ENCODE measurements at places on chromosomes 12 and 14.
A peak's percentile ranks its signal among the peaks of the same experiment; 100 is the strongest.

- no peak for DNase-seq
Measured at GRCh38 chr12:114682785-114683708, 928 bp downstream of the TBX3 start.

DNA sequence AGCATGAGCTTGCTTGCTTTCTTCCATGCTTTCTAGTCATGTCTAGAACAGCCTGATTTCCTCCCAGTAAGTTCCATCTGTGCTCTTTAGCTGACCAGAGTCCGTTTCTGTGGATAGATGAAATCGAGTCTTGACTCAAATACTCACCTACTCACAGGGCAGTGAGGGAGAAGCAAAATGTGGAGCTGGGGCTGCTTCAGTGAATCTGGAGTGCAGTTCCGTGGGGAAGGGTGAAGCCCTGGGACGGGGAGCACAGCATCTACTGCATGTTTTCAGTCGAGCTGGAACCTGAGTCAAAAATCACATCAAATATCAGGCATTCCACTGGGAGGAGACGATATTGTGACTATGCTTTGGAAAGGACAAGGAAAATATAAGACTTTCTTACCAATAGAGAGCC lies 70.3 kb upstream of the PRMT8 start:
- no peak for DNase-seq

DNA sequence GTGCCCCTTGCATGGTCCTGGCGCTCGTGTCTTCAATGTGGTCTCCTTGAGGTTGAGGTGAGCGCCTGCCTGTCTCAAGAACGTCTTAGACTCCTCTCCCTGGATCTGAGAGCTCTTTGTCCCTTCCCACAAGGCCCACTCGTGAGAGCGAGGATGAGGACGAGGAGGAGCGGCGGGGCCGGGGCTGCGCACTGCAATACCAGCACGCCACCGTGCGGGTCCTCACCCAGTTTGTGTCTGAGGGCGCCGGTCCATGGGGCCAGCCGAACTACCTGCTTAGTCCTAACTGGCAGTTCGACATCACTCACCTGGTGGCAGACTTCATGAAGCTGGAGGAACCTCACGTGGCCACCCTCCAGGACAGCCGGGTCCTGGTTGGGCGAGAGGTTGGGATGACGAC lies 128.1 kb downstream of the SLC15A4 start:
- DNase-seq, result no peak

- no peak for DNase-seq
Measured at GRCh38 chr14:20492486-20492885, 12.9 kb upstream of the RNASE10 start.

DNA sequence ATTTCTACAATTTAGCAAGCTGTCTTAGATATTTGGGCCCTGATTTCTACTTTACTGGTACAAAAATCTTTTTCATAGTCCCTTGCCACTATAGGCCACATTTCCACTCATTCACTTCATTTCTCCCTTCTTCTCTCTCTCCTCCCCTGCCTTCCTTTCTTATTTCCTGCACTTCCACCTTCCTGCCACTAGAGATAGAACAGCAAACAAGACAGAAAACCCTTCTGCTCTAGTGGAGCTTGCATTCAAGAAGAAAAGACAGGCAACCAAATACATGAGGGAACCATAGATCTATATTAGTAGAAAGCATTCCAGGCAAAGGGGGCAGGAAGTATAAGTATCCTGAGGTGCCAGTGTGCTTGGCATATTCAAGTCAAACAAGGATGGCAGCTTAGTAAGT lies 623.5 kb downstream of the FLRT2 start:
- no peak for DNase-seq

- no peak for DNase-seq
Measured at GRCh38 chr12:78898416-78898815, 33.8 kb downstream of the SYT1 start.

DNA sequence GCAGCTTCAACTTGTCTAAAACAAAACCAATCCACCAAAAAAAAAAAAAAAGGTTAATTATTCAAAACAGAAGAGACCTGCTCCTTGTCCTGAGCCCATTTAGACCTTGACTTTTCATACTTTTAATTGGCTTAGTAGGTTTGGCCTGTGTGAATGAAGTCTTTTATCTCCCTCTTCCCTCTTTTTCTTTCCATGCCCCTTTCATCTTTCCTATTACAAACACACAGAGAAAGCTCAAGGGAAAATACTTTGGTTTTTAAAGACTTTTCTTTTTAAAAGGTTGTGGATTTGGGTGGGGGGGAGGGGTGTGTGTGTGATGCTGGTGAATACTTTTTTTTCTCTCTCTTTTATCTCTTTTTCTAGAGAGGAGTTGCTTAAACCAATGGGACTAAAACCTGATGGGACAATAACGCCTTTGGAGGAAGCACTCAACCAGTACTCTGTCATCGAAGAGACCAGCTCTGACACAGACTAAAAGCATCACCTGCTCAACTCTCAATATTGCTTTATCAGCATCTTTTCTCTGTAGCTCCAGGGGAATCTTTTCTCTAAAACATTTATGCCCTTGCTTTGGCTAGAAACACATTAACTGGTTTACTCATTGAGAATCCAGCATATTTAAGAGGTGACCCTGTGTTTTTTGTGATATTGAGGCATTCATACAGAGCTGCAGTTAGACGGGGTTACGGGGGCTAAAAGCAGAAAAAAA lies 70.0 kb upstream of the TMEM263 start:
- no peak for DNase-seq

DNA sequence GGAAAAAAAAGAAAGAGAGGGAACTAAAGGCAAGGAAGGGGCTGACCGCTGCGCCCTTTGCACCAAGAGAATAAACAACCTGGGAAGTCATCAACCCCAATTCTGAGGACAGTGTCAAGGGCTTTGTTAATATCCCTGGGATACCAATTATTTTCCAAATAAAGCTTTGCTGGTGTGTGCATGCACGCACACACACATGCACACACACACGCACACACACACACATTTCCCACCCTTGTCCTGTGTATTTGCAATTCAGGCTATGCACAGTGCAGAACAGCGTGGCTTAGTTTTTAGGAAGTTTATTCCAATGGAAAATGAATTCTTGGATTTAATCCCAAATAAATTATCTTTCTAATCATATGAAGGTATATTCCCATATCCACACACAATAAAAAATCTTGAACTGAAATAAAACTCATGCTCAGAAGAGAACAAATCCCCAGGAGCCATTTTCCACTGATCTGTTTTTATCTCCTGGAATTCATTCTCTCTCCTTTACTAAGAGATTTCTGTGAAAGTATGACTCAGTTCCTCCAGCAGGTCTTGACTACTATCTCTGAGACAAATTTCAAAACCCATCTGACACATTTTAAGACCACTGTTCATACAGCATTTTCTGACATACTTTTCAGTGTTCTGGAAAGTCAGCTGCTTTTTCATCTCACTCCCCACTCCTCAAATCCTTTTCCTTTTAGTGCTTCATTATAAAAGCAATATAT lies 334.4 kb upstream of the ATP2B1 start:
- no peak for DNase-seq

DNA sequence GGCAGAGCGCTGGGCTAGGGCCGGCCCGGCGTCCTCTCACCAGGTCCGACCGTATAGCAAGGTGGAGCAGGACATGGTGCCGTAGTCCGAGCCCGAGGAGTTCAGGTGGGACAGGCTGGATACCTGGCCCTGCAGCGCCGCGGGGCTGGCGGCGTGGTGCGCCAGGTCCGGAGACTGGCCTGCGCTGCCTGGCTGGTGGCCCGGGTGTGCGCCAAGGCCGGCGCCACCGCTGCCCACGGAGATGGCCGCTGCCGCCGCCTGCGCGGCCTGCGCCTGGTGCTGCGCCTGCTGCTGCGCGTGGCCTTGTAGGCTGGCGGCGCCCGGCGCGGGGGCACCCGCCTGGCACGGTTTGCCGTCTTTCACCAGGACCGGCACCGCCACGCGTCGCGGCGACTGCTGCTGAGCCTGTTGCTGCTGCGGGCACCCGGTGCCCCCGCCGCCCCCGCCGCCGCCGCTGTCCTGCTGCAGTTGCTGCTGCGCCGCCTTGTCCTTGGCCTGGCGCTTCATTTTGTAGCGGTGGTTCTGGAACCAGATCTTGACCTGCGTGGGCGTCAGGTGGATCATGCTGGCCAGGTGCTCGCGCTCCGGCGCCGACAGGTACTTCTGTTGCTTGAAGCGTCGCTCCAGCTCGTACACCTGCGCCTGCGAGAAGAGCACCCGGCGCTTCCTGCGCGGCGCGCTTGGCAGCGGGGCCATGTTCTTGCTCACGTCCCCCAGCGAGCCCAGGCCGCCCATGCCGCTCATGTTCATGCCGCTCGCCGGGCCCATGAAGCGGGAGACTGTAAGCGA lies 2.6 kb downstream of the NKX2-1 start:
- DNase-seq, result peak; percentile 35

DNA sequence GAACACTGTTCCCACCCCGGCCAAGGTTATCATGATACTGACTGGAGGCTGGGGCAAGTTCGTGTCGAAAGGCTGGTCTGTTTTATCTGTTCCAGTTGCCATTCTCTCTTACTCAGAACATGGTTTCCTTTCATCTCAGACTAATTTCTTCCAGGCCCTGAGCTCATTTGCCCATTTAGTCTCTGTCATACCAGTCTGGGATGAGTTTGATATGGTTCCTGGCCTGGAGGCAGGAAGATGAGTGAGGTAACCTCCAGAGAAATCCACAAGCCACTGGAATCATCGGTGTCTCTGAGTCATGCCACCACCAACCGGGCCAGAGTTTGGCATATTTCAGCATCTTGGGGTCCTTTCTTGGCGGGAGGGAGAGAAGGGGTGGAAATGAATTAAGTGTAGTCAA lies 114.7 kb downstream of the NTF3 start:
- DNase-seq, result no peak

- no peak for DNase-seq
Measured at GRCh38 chr14:93286212-93286890, 46.5 kb downstream of the BTBD7 start.

DNA sequence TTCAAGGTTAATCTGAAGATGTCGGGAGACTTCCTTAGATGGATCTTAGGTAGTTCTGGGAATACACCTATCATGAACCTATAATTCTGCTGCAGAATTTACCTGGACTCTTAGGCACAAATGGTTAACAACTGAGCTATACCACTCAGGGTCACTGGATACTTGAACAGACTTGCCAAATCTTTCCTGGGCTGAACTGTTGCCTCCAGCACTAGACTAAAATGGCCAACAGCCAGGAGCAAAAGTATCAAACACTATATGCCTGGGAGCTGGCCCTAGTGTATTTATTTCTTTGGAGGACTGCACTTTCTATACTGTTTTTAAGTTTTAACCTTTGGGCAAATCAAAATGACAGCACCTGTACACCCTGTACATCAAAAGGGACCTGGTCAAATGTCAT lies 252.8 kb downstream of the TMEM117 start:
- DNase-seq, result no peak

DNA sequence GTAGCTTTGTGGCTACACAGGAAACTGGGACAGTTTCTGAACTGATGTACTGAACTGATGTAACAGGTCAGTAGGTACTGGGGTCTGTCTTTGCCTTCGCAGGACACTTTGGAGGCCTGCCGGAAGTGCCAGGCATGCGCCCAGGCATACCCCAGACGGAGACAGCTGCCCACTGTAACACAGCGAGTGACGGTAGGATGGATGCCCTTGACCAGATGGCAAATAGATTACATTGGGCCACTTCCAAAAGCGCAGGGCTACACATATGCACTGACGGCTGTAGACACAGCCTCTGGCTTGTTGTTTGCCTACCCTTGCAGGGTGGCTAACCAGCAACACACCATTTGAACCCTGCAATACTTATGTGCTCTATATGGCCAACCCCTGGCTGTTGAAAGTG lies 94.1 kb upstream of the TMPO start:
- no peak for DNase-seq

- DNase-seq, result no peak
Measured at GRCh38 chr14:34078117-34078743, 127.4 kb upstream of the EGLN3 start.

DNA sequence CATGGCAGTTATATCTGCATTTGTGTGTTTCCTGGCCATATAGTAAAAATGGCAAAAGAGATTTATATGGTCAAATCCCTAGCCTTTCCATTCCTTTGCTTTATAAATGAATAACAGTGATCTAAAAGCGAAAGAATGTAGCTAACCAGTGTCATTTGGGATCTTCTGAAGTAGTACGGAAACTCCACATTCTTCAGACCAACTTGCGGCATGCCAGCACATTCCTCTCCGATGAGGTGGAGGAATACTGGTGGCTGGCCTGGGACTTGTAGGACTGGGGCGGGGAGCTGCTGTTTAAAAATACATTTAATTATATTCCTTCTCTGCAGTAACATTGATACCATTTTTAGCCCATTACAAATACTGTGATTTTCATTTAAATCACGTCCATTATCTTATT lies 85.3 kb downstream of the SAMD4A start:
- DNase-seq, result no peak

GRCh38 chr12:4118017-4118510 lies 155.5 kb upstream of the CCND2 start:
- DNase-seq, result peak; percentile 30

DNA sequence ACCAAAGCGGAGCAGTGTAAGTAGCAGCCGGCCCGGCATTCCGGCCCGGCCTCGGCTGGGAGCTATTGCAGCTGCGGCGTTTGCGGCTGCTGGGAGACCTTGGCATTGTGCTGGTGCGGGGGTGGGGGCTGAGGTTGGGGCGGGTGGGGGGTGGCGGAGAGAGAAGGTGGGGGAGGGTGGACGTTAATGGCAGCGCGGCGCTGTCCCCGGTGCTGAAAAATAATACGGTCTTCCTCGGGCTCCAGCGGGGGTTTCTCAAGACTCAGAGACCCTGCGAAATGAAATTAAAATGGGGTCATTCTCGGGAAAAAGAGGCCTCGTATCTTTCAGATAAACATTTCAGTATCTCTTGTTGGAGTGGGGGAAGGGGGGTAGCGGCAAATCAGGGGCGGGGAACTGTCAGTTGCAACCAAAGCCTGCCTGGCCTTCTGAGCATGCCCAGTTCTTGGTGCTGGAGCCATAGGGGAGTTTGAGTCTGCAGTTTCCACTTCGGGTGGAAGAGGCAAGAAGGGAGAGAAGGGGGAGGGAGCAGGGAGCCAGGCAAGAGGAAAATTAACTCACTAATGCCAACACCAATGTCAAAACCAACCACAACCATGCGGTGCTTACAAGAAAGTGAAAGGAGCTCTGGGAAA lies 414 bp downstream of the UNC79 start:
- DNase-seq, result no peak

- peak; percentile 56 for DNase-seq
Measured at GRCh38 chr12:111444314-111444924, 38.7 kb downstream of the SH2B3 start.

DNA sequence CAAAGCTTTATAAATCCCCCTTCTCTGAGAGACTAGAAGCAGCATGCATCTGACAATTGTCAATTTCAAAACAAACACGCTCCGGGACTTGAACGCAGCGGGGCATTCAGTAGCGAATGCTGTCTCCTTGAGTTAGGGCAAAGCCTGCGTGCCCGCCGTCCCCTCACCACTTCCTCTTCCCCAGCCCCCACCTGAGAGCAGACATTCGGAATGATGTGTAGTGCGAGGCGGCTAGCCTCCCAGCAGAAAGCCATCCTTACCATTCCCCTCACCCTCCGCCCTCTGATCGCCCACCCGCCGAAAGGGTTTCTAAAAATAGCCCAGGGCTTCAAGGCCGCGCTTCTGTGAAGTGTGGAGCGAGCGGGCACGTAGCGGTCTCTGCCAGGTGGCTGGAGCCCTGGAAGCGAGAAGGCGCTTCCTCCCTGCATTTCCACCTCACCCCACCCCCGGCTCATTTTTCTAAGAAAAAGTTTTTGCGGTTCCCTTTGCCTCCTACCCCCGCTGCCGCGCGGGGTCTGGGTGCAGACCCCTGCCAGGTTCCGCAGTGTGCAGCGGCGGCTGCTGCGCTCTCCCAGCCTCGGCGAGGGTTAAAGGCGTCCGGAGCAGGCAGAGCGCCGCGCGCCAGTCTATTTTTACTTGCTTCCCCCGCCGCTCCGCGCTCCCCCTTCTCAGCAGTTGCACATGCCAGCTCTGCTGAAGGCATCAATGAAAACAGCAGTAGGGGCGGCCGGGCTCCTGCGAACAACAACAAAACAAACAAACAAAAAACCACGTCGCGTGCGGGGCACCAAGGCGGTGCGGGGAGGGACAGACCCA lies 2.2 kb downstream of the PRMT8 start:
- no peak for DNase-seq

Measured in GM13977 (cell line).